ENCODE measurements at places on chromosomes 1 and 21. TPM values are rescaled to one million over a fixed set of nuclear protein-coding genes. Genes with fewer than 3 reads are reported as not detected.

IL12RB2 gene
- total RNA-seq: 1.4 TPM

SPRR5 gene
- total RNA-seq: not detected

DBT gene
- 24.6 TPM for total RNA-seq

KCND3 gene
- 0.61 TPM for total RNA-seq

BEND5 gene
- 6.5 TPM for total RNA-seq

CASQ1 gene
- total RNA-seq: 1.1 TPM

GRCh38 chr1:65001231-65001792, 35.0 kb upstream of the JAK1 start:
- H3K4me1 ChIP-seq: peaks cover 12% of the 10 kb centered on the region
- peak overlapping the region; percentile 16 for H3K4me3 ChIP-seq
- H3K36me3 ChIP-seq: no peaks in the 10 kb centered on the region
- H3K27me3 ChIP-seq: peaks cover 45% of the 10 kb centered on the region

DNA sequence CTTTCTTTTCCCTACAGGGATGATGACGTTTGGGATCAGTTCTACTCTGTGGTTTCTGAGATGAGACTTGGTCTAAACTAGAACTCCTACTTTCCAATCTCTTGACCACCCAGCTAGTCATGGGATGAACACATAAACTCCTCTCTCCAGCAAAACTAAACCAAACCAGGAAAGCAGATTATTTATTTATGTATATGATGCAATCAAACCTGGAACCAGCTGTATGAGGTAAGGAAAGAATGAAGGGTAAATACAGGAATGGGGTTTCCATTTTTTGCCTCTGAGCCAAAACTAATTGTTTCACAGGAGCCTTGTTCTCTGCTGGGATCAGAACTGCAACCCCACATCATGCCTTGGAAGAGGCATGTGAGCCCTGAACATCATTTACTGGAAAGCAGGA, 3.3 kb upstream of the AGT start:
- H3K27me3 ChIP-seq: no peaks in the 10 kb centered on the region
- no peak overlapping the region for H3K4me3 ChIP-seq
- H3K27ac ChIP-seq: no peak overlapping the region

DNA sequence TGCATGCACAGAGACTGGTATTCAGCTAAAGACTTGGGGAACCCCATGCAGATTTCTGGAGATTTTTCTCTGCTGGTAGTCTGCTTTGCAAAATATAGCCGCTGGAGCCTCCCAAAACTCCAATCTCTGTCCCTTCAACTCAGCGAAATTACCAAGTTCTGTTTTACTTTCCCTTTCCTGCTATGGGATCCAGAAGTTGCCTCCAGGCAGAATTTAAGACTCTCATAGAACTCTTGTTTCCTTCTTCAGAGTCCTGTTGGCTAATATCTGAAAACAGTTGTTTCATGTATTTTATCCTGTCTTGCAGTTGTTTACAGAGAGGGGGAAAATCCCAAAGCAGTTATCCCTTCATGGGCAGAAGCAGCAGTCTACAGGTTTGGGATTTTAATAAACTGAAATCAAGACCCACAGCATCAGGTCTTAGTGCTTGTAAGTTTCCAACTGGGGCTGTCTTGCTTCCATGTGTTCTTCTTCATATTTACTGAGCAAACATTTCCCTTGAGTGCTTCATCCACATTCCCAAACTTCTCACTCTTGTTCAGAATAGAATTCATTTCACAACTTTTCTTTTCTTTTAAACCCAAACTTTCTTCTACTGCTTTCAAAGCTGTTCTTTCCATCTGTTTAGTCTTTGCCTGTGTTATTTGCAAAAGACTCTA, 221.3 kb upstream of the DMRTA2 start:
- H3K4me1 ChIP-seq: no peaks in the 10 kb centered on the region
- no peak overlapping the region for H3K27ac ChIP-seq
- no peaks in the 10 kb centered on the region for H3K27me3 ChIP-seq
- DNase-seq: no peak
- H3K4me3 ChIP-seq: no peak overlapping the region

GRCh38 chr1:67190410-67190809, 24.2 kb downstream of the IL23R start:
- H3K4me3 ChIP-seq: no peak overlapping the region
- no peaks in the 10 kb centered on the region for H3K36me3 ChIP-seq
- H3K4me1 ChIP-seq: no peaks in the 10 kb centered on the region
- H3K27me3 ChIP-seq: no peaks in the 10 kb centered on the region
- no peak for DNase-seq

DNA sequence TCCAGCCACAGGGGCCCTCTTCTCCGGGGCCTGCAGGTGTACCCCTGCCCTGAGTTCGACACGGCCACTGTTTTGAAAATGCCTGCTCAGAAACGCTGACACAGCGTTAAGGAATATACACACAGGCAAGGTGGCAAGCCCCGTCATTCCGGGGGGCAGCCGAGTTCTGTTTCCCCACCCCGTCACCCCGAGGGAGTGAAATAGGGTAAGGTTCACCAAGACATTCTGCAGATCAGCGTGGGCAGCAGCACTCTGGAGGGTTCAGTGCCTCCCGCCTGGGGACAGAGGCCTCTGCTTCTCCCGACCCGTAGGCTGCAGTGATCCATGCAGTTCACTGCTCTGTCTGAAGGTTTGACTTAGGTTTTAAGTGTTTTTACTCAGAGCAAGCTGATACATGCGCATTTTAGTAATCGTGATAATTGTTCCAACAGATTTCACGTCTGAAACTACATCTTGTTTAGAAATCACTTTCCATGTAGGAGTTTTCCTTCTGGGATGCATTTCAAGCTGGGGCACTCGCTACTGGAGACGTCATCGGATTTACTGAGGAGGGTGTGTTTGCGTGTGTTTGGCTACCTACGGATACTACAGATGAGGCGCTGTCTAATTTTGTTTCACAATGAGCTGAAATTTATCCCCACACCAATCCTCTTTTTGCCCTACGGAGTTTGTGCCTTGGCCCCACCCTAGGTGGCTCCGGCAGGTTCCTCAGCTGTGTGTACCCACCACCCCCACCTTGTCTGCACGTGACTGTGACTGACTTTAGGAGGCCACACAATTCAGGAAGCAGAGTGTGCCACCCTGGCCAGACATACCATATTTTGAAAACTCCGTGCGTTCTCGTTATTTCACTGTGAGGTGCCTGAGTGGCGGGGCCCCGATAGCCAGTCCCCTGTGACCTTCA, 63.5 kb downstream of the AGPAT3 start:
- DNase-seq: no peak
- peaks cover 13% of the 10 kb centered on the region for H3K4me1 ChIP-seq
- no peak overlapping the region for H3K4me3 ChIP-seq
- H3K36me3 ChIP-seq: no peaks in the 10 kb centered on the region

- no peak for DNase-seq
- no peaks in the 10 kb centered on the region for H3K27me3 ChIP-seq
- H3K4me1 ChIP-seq: no peaks in the 10 kb centered on the region
- no peak overlapping the region for H3K4me3 ChIP-seq
- H3K36me3 ChIP-seq: no peaks in the 10 kb centered on the region
These were observed 252.3 kb upstream of the TMPRSS15 start for GRCh38 chr21:18655931-18656330.

- H3K27ac ChIP-seq: no peak overlapping the region
- H3K4me3 ChIP-seq: peak overlapping the region; percentile 66
- H3K27me3 ChIP-seq: peaks cover 16% of the 10 kb centered on the region
- no peaks in the 10 kb centered on the region for H3K36me3 ChIP-seq
- H3K4me1 ChIP-seq: peaks cover 6% of the 10 kb centered on the region
These were observed 749 bp upstream of the EFHD2 start for GRCh38 chr1:15408890-15409387.

- no peaks in the 10 kb centered on the region for H3K36me3 ChIP-seq
- DNase-seq: no peak
- no peak overlapping the region for H3K4me3 ChIP-seq
- no peaks in the 10 kb centered on the region for H3K27me3 ChIP-seq
These were observed 15.9 kb upstream of the CEP350 start for GRCh38 chr1:179938752-179939151.

GRCh38 chr1:97909266-97909665, 11.6 kb downstream of the DPYD start:
- H3K36me3 ChIP-seq: no peaks in the 10 kb centered on the region
- H3K4me1 ChIP-seq: no peaks in the 10 kb centered on the region
- H3K27ac ChIP-seq: no peak overlapping the region
- H3K4me3 ChIP-seq: no peak overlapping the region
- no peak for DNase-seq
- H3K27me3 ChIP-seq: peaks cover 1% of the 10 kb centered on the region

DNA sequence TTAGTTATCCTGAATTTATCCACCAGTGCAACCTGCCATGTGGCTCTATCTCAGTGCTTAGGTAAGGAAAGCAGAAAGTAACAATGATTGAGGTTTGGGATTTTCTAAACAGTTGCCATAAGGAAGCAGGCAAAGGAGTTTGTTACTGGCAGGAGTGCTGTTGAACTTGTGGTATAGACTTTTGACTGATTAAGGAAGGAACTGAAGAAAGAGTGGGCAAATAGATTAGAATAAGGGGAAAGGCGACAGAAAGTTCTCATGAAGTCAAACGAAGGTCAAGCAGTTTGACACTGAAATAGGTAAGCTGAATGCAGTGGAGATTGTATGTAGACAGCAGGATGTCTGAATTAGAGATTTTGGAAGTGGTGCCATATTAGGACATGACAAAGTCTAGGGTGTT, 24.2 kb upstream of the CR2 start:
- H3K4me3 ChIP-seq: no peak overlapping the region
- no peak for DNase-seq
- H3K27me3 ChIP-seq: no peaks in the 10 kb centered on the region
- H3K36me3 ChIP-seq: no peaks in the 10 kb centered on the region
